ENCODE measurements at places on chromosomes 7 and 10. TPM values are rescaled to one million over a fixed set of nuclear protein-coding genes. Genes with fewer than 3 reads are reported as not detected.

GRCh38 chr10:48199580-48200377 lies 74.7 kb downstream of the FRMPD2 start:
- no peak for DNase-seq
- no peak overlapping the region for H3K4me3 ChIP-seq
- no peaks in the 10 kb centered on the region for H3K4me1 ChIP-seq
- H3K27me3 ChIP-seq: no peaks in the 10 kb centered on the region

Gene GIMAP4
- not detected for total RNA-seq

Gene LRRC18
- total RNA-seq: not detected

Gene CPA5
- total RNA-seq: not detected

DNA sequence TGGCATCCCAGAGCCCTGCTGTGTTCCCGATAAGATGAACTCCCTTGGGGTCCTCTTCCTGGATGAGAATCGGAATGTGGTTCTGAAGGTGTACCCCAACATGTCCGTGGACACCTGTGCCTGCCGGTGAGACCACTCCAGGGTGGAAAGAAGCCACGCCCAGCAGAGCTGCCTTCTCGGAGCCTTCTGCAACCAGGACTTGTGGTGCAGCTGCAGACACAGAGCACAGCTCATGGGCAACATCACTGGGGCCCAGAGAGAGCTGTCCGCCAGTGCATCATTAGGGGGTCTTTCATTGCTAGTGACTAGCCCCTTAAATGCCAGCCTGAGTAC lies 9.6 kb upstream of the GDF2 start:
- H3K36me3 ChIP-seq: no peaks in the 10 kb centered on the region
- H3K27ac ChIP-seq: no peak overlapping the region
- H3K27me3 ChIP-seq: no peaks in the 10 kb centered on the region
- no peak for DNase-seq

Gene SPDYE9
- total RNA-seq: not detected

GRCh38 chr7:70285187-70285586 lies 686.9 kb downstream of the AUTS2 start:
- H3K4me3 ChIP-seq: no peak overlapping the region
- DNase-seq: no peak
- H3K27ac ChIP-seq: no peak overlapping the region
- no peaks in the 10 kb centered on the region for H3K27me3 ChIP-seq

GRCh38 chr7:30530373-30530772 lies 25.7 kb upstream of the GGCT start:
- H3K36me3 ChIP-seq: no peaks in the 10 kb centered on the region
- H3K4me1 ChIP-seq: no peaks in the 10 kb centered on the region
- H3K4me3 ChIP-seq: no peak overlapping the region
- no peak overlapping the region for H3K27ac ChIP-seq
- H3K27me3 ChIP-seq: no peaks in the 10 kb centered on the region

Gene STAG3
- total RNA-seq: 1.2 TPM

DNA sequence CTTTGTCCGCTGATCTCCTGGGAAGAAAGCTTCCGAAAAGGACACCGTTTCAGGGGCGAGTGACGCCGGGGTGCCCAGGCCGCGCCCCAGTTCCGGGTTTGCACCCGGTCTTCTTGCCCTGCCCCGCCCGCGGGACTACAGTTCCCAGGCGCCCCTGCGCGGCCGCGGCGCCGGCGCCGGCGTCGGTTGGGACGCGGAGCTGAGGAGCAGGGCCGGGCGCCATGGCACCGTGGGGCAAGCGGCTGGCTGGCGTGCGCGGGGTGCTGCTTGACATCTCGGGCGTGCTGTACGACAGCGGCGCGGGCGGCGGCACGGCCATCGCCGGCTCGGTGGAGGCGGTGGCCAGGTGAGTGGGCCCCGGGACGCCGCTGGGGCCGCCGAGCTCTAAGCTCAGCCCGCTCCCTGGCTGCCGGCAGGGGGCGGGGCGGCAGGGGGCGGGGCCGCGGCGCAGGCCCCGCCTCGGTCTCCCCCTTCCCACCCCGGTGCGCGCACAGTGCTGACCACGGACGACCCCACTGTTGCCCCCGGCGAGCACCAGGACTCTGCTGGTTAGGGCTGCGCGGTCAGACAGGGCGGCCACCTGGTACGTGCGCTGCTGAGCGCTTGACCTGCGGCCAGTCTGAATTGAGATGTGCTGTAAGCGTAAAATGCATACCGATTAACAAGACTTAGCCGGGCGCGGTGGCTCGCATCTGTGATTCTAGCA lies at the start of gene LHPP:
Gene LHPP (plus strand): TSS at position 182 of the 706 bp plus-strand sequence. CDS start 40 bp downstream, at position 222.
- peak within 1 kb of the TSS; percentile 97 for H3K4me3 ChIP-seq
- no peak within 1 kb of the TSS for H3K27ac ChIP-seq
- peaks cover 28% of the 10 kb centered on the region for H3K27me3 ChIP-seq
- H3K36me3 ChIP-seq: no peaks in the 10 kb centered on the region

DNA sequence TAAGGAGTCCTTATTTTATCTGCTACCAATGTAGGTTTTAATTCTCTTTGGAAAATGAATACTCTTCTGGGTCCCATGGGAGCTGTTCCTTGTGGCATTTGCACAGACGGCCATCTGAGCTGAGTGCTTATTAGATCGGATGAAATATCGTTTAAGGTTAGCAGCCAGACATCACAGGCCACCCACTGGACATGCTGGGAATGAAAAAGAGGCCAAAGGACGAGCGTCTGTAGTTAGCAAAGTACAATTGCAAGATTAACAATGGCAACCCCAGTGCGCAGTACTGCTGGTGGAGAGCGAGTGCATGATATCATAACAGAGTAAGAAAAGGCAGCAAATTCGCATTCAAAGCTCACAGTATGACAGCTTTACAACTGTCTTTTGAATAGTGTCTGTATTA lies 28.3 kb upstream of the CREB5 start:
- H3K36me3 ChIP-seq: no peaks in the 10 kb centered on the region
- DNase-seq: no peak
- H3K4me1 ChIP-seq: no peaks in the 10 kb centered on the region
- no peak overlapping the region for H3K4me3 ChIP-seq

Gene GJD4
- total RNA-seq: not detected

DNA sequence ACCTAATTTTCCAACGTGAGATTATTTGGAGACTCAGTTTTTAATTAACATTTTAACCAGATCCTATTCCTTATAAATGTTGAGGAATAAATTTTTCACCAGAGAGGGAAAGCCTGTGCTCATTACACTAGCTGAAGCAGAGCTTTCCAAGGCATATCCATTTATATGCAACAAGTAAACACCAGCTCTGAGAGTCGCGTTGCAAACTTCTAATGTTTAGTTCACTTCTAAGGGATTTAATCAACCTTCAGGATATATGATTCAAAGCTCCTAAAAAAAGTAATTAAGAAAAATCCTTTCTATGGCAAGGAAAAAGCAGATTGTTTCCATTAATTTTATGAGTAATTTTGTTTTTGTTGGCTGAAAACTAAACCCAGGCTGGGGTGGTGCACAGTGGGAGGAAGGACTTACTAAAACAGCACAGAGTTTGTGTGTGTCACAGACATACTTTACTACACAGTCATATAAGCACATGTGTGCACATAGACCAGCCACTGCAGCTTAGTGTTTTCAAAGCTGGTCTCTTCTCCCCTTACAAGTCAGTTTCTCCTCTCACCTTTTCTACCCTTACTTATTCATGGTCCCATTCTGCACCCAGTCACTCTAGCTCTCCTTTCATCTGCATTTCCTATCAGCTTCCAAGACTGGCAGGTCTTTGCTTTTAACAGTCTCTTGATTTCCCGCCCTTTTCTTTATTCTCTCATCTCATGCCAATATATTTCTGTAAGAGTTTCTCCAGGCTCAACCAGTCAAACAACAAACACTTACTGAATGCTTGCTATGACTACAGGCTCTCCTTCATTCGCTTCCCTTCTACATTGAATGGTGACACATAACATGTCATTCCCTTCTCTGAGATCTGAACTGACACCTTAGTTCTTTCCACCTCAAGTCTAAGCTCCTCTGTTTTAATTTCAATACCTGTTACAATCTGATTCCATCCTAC lies 81.1 kb upstream of the FZD1 start:
- H3K4me3 ChIP-seq: no peak overlapping the region
- H3K4me1 ChIP-seq: no peaks in the 10 kb centered on the region
- H3K27ac ChIP-seq: no peak overlapping the region
- H3K36me3 ChIP-seq: peaks cover 5% of the 10 kb centered on the region

DNA sequence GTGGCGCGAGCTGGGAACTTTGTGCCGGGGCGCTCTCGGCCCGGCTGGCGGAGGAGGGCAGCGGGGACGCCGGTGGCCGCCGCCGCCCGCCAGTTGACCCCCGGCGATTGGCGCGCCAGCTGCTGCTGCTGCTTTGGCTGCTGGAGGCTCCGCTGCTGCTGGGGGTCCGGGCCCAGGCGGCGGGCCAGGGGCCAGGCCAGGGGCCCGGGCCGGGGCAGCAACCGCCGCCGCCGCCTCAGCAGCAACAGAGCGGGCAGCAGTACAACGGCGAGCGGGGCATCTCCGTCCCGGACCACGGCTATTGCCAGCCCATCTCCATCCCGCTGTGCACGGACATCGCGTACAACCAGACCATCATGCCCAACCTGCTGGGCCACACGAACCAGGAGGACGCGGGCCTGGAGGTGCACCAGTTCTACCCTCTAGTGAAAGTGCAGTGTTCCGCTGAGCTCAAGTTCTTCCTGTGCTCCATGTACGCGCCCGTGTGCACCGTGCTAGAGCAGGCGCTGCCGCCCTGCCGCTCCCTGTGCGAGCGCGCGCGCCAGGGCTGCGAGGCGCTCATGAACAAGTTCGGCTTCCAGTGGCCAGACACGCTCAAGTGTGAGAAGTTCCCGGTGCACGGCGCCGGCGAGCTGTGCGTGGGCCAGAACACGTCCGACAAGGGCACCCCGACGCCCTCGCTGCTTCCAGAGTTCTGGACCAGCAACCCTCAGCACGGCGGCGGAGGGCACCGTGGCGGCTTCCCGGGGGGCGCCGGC lies 870 bp downstream of the FZD1 start:
- H3K4me3 ChIP-seq: peak overlapping the region; percentile 91
- H3K27ac ChIP-seq: no peak overlapping the region
- no peaks in the 10 kb centered on the region for H3K36me3 ChIP-seq
- H3K27me3 ChIP-seq: peaks cover 93% of the 10 kb centered on the region
- peaks cover 32% of the 10 kb centered on the region for H3K4me1 ChIP-seq
- peak; percentile 62 for DNase-seq

- no peak for DNase-seq
- no peaks in the 10 kb centered on the region for H3K36me3 ChIP-seq
- H3K4me1 ChIP-seq: no peaks in the 10 kb centered on the region
- H3K4me3 ChIP-seq: no peak overlapping the region
These were observed 134.4 kb upstream of the SAMD8 start for GRCh38 chr10:74977072-74977471.

DNA sequence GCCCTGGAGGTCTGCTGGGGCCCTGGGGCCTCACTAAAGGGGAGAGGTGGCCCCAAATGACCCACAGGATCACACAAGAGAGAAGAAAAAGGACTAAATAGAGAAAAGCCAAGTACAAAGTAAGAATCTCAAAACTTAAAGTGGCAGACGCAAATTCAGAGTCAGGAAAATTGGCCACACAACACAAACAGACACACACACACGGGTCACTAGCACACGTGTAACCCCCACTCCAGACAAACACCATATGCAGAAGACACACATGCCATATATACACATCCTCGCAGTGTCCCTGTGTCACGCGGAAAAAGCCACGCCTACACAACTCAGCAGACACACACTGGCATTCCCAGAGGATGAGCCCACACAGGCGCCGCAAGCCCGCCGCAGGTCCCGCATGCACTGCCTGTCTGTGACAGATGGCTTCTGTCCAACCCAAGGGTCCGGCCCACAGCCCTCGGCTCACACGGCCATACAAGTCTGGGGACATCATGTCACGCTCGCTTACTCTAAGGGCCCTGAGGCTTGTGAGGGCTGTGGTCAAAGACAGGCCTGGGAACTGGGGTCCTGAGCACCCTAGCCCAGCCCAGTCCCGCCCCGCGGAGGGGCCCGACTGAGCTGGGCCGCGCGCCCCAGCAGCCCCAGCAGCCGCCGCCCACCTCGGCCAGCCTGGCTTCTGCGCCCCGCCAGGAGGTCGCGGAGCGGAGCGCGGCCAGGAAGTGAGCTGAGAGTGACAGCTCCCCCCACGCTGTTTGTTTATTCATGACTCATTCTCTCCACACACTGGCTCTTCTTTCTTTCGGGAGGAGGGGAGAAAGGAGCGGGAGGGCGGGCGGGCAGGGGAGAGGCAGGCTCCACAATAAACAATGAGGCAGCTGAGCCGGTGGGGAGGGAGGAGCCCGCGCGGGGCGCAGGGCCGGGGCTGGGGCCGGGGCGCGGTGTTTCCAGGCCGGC lies 95.5 kb upstream of the ZMIZ1 start:
- no peaks in the 10 kb centered on the region for H3K27me3 ChIP-seq
- peak overlapping the region; percentile 43 for H3K4me3 ChIP-seq
- no peaks in the 10 kb centered on the region for H3K36me3 ChIP-seq

GRCh38 chr7:70267381-70268120 lies 669.3 kb downstream of the AUTS2 start:
- peaks cover 33% of the 10 kb centered on the region for H3K4me1 ChIP-seq
- no peak overlapping the region for H3K4me3 ChIP-seq
- H3K27ac ChIP-seq: no peak overlapping the region
- DNase-seq: peak; percentile 77
- H3K36me3 ChIP-seq: no peaks in the 10 kb centered on the region

DNA sequence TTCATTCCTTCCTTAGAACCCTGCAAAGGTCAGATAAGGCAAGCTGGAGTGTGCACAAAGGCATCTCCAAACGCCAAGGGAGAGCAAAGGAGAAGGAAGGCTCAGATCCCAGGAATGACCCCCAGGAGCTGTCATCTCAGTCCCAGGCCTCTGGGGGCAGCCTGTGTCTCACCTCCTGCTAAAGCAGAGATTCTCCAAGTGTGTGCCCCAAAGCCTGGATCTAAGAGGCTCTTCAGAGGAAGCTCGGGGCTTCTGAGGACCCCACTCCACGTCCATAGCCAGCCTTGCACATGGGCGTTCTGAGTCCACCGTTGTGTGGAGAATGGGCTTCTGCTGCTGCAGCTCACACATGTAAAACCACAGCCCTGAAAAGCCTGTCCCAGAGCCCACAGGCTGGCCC lies 5.1 kb upstream of the GRID1 start:
- no peaks in the 10 kb centered on the region for H3K36me3 ChIP-seq
- H3K27ac ChIP-seq: no peak overlapping the region
- no peak overlapping the region for H3K4me3 ChIP-seq
- no peak for DNase-seq
- no peaks in the 10 kb centered on the region for H3K4me1 ChIP-seq
- peaks cover 87% of the 10 kb centered on the region for H3K27me3 ChIP-seq

- no peaks in the 10 kb centered on the region for H3K36me3 ChIP-seq
- no peak overlapping the region for H3K27ac ChIP-seq
- DNase-seq: no peak
- H3K4me1 ChIP-seq: peaks cover 7% of the 10 kb centered on the region
- no peaks in the 10 kb centered on the region for H3K27me3 ChIP-seq
These were observed 181.2 kb upstream of the NOBOX start for GRCh38 chr7:144584726-144585125.

Gene PDE6C
- not detected for total RNA-seq

- no peaks in the 10 kb centered on the region for H3K27me3 ChIP-seq
- peaks cover 17% of the 10 kb centered on the region for H3K36me3 ChIP-seq
- no peak for DNase-seq
- no peak overlapping the region for H3K27ac ChIP-seq
- no peak overlapping the region for H3K4me3 ChIP-seq
- no peaks in the 10 kb centered on the region for H3K4me1 ChIP-seq
These were observed 14.2 kb downstream of the VTI1A start for GRCh38 chr10:112461029-112461887.

Gene GSDME
- total RNA-seq: 12.8 TPM
